ENCODE measurements at places on chromosomes 7 and 10. TPM values are rescaled to one million over a fixed set of nuclear protein-coding genes. Genes with fewer than 3 reads are reported as not detected.

FEZF1 gene
- total RNA-seq: 0.20 TPM

GIMAP4 gene
- total RNA-seq: 47.3 TPM

TBXAS1 gene
- total RNA-seq: 5.7 TPM

WNT8B gene
- not detected for total RNA-seq

- no peak for DNase-seq
Observed at GRCh38 chr10:22803261-22803885, 89.0 kb upstream of the PIP4K2A start.

DNA sequence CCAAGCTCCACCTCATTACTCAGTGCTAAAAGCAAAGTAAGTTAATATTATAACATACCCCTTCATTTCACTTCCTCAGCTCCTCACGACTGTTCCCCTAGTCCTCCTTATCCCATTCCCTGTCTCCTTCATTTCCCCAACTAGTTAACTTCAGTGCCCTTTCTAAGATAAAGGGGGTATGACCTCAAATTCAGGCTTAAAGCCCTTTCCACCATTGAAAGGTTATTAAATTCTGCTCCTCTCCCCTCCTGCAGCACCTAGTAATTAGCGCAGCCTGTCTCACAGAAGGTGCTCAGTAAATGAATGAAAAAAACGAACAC is 1.0 kb downstream of the CRPPA start:
- no peak for DNase-seq

DNA sequence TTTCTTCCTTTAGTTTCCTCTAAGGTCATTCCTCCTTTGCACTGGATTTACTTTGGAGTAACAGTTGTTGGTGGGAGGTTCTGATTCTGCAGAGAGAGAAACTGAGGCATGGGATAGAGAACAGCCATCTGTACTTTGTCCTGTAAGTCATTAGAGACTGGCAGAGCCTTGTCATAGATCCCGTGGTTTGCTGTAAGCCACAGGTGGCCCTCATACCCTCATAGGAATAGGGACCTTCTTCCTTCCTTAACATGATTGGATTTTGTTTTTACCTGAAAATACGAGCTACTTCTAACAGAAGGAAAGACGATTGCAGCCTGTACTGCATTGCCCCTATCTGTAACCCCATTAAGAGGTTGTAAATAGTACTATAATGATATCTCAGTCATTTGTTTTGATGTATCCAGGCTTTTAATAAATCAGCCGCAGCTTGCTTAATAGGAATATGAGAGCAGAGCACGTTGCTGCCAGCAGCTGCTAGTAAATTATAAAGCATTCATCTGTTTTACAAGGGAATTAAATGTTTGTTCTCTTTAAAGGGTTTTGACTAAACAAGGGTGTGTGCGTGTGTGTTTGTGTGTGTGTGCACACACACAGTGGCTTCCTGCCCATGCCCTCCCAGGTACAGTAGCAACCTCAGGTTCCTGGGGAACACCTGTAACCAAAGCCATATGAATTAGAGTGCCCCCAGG is 249.8 kb downstream of the AUTS2 start:
- DNase-seq: no peak

DNA sequence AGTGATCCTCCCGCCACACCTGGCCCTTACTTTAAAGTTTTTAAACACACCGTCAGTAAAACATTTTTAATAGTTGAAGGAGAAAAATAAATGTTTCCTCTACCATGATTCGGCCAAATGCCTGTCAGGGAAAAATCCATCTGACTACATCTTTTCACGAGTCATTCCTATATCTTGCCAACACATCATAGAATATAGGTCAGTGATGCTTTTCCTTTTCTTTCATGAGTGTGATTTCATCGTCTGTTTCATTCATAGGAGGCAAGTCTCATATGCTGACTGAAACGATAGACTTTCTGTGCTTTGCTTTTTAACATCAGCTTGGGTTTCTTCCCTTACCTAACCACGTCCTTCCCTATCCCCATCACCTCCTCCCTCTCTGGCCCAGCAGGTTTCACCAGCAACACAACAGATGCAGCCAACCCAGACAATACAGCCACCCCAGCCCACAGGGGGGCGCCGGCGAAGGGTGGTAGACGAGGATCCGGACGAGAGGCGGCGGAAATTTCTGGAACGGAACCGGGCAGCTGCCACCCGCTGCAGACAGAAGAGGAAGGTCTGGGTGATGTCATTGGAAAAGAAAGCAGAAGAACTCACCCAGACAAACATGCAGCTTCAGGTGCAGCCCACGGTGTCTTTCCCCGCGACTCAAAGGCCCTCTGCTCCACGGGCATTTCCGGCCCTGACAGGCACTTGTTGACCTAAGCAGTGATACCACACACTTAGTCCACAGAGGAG is 149.2 kb downstream of the TRIL start:
- peak; percentile 64 for DNase-seq

GRCh38 chr10:44201656-44202055 is 183.2 kb downstream of the CXCL12 start:
- no peak for DNase-seq

Measured in heart left ventricle (tissue), 16 donors.